Type B pancreatic cell (in vitro differentiated cells): ENCODE measurements at places on chromosomes 1 and 21. TPM values are rescaled to one million over a fixed set of nuclear protein-coding genes. Genes with fewer than 3 reads are reported as not detected.

DNA sequence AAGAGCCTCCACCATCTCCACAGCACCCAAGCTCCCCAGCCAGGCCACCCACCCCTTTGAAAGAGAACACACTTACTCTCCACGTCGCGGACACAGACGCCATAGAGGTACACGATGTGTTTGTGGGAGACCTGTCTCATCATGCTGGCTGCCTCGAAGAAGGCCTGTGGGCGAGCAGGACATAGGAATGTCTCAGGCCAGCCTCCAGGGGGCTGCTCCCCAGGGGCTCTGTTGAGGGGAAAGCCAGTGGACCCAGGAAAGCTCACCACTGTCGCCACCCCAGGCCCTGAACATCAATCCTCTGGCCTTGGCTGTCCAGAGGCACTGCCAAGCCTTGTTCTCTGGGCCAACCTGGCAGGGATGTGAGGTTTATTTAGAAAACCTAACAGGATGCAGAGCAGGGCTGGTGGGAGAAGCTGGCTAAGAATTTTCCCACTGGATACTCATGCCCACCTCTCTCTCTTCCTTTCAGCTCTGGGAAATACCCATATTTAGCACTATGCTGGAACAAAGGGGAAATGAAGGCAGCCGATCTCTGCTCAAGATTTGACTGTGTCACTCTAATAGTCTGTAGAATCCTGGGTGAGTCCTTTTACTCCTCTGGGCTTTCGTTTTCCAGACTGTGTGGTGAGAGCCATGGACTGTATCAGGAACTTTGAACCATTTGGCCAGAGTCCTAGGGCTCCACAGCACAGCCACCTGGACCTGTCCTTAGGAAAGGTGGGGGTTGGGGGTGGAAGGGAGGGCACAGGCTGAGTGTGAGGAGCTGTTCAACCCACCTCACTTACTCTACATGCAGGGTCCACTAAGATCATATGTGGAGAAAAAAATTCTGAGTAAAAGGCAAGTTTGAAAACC, 101.9 kb downstream of the RAVER2 start:
- peak; percentile 51 for DNase-seq
- H3K4me3 ChIP-seq: no peak overlapping the region
- no peaks in the 10 kb centered on the region for H3K27me3 ChIP-seq
- H3K27ac ChIP-seq: no peak overlapping the region

- no peak overlapping the region for H3K4me3 ChIP-seq
- no peak overlapping the region for H3K27ac ChIP-seq
- H3K27me3 ChIP-seq: peaks cover 3% of the 10 kb centered on the region
Observed at GRCh38 chr1:215526147-215526845, 40.8 kb upstream of the KCTD3 start.

GRCh38 chr1:51433269-51433971, 85.6 kb downstream of the EPS15 start:
- H3K4me3 ChIP-seq: no peak overlapping the region
- peaks cover 18% of the 10 kb centered on the region for H3K36me3 ChIP-seq
- H3K27ac ChIP-seq: peak overlapping the region; percentile 20
- H3K4me1 ChIP-seq: no peaks in the 10 kb centered on the region
- H3K27me3 ChIP-seq: no peaks in the 10 kb centered on the region
- no peak for DNase-seq

LENEP gene
- 0.52 and 1.1 TPM in 2 replicates for total RNA-seq
